ENCODE measurements at places on chromosomes 7 and 10.
A peak's percentile ranks its signal among the peaks of the same experiment; 100 is the strongest.

DNA sequence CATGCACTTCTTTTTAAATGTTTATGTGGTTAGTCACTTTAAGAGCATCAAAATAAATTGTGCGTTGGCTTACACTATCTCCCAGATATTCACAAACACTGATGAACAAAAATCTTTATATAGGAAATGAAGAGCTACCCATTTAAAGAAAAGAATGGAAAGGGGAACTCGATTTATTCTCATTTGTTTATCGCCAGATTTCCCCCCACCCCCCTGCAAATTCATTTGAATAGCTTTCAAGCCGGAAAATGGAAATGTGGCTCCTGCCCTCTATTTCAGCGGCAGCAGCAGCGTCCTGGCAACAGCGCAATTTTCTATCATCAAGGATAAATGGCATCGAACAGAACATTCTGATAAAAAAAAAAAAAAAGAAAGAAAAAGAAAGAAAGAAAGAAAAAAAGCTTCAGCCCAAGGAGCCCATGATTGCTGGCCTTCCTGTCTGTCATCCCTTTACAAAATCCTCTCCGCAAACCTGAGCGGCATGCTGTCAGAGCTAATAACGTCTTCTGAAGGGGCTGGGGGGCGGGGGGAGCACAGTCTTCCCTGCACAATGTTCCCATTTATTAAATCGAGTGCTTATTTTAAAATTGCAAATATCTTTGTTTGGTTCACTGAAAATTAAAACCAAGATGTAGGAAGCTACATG, 13.7 kb upstream of the DLX6 start:
- no peak for DNase-seq

GRCh38 chr10:132106431-132106830, 40.7 kb downstream of the JAKMIP3 start:
- no peak for DNase-seq

DNA sequence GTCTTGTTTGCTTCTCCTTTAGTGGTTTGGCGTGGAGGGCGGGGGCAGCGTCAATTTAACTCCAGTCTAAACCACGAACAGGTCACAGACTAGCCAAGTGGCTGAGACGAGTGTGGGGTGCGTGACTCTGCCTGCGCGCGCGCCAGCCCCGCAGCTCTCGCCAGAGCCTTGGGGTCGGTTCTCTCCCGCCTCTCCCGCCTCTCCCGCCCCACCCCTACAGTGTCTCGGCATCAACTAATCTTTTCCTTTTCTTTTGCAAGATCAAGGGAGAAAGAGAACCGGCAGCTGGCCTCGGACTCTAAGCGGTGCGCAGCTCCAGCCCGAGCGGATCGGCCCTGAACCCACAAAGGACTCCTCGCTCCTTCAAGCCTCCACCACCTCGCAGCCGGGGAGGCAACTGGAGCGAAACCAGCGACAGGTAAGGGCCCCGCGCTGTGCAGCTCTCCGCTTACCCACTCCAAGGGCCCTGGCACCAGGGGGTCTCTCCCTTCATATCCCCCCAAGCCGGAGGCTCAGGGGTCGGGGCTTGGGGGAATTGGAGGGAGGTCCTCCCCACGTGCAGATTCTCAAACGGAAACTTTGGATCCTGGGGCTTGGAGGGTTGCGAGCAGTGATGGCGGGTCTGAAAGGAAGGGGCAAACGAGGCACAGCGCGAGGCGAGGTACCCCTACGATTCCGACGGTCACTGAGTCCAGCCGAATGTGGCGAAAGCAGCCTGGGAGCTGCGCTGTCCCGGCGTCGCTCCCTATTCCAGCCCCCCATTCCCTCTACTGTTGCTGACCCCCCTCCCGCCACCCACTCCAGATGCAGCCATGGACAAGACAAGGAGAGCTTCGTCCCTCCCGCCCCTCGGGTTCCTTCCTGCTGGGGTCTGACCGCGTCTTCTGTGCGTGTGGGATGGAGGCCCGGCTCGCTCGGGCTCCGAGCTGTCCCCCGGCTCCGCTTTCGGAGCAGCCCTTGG, 829 bp downstream of the CHRM2 start:
- no peak for DNase-seq

- DNase-seq, result no peak
These were observed 181.9 kb downstream of the USP6NL start for GRCh38 chr10:11429439-11430052.

DNA sequence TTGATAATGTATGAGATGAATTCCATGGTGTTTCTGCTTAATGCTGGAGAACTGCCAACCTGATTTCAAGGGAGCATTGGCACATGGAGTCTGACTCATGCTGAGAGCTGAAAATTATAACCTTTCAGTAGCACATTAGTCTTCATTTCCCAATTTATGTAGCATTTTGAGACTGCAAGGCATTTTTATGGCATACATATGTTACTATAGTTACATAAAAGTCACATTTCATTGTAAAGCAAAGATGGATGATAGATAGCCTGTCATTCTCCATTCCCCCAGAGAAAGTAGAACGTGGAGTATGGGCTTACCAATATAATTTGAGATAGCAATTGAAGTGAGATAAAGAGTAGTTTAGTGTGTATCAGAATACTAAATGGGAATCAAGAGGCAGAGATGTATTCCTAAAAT, 103.1 kb downstream of the SLC16A9 start:
- DNase-seq, result no peak

- no peak for DNase-seq
These were observed 44.4 kb downstream of the CTTNBP2 start for GRCh38 chr7:117828825-117829224.

GRCh38 chr7:155283565-155284194, 14.0 kb upstream of the INSIG1 start:
- no peak for DNase-seq

GRCh38 chr10:110372656-110373055, 67.9 kb upstream of the SMNDC1 start:
- DNase-seq, result no peak

DNA sequence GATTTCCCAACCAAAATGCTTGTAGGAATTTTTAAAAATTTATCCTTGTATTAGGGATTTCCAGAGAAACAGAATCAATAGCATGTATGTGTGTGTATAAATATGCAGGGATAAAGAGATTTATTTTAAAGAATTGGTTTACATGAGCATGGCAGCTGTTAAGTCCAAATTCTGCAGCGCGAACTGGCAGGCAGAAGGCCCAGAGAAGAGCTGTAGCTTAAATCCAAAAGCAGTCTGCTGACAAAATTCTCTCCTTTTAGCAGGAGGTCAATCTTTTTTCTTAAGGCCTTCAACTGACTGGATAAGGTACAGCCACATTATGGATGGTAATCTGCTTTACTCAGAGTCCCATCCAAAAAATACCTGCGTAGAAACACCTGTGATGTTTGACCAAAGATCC, 42.0 kb downstream of the PRR15 start:
- no peak for DNase-seq

DNA sequence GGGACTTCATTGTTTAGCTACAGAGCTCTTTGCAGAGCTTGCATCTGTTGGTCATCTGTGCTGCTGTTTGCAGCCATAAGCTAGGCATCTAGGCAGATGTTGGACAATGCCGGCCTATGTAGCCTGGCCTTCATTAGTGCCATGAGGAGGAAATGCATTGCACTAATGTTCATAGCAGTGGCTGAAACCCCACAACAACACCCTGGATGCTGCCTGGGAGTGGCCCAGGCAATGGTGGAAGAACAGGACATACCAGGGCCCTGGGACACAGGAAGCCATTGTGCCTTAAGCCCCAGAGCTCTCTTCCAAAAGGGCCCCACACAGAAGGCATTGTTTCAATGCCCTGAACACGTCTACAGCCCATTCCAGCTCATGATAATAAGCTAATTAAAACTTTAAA, 131.5 kb upstream of the LYZL1 start:
- no peak for DNase-seq

GRCh38 chr7:98137134-98137825, 30.6 kb downstream of the LMTK2 start:
- no peak for DNase-seq

GRCh38 chr10:3774018-3774813, 10.8 kb downstream of the KLF6 start:
- DNase-seq, result peak; percentile 39

DNA sequence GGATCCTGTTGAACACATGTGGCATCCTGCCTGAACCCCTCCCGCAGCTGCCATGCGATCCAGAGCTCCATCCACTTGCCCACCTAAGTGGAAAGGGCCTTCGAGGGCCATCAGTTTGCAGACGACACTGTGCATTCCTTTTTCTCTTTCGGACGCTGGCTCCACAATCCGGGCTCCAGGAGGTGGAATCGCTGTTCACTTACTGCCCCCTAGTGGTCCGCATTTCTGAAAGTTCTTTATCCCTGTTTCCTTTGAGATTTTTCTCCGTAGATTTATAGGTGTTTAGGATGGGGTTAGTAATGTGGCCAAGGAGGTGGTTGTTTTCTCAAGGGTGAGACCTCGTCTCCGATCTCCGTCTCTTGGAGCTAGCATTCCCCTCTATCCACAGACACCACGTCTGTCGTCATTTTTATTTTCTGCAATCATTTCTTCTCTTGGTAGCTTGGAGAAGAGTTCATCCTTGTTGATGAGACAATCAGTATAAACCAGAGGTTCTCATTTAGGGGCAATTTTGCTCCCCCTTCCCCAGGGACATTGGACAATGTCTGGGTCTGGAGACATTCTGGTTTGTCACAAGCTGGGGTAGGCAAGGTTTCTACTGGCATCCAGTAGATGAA, 204.6 kb downstream of the ARHGAP21 start:
- peak; percentile 26 for DNase-seq

DNA sequence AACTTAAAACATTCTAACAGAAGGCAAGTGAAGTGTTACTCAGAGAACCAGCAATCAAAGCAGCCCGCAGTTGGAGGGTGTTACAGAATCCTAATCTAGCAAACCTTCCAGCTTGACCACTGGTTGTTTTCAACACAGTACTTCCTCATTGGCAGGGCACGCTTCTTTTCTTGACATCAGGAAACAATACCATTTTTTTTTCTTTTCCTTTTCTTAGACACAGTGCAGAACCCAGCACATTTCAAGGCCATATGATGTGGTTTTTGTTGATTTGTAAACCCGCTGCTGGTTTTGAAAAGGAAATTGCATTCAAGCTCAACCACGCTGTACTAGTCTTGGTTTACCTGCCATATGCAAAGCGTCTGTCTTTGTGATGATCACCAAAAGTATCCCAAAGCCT, 33.4 kb downstream of the RHOBTB1 start:
- no peak for DNase-seq

- DNase-seq, result no peak
These were observed 56.9 kb downstream of the SORBS1 start for GRCh38 chr10:95504246-95504691.

GRCh38 chr10:29882766-29883165, 176.6 kb downstream of the JCAD start:
- no peak for DNase-seq

DNA sequence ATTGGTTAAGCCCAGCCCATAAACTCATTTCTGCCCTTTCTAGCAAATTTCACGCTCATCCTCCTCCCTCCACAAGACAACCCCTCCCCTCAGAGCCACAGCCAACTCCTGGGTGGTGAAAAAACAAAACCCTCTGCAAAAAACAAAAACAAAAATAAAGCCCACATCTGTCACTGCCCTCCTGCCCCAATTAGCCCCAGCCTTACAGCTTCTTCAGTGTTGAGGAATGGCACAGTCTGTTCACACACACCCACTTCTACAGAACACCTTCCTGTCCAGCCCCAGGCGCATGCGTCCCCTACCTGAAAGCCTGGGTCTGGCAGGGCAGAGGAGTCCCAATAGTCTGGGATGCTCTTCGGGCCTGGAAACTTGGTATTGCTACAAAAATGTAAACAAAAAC, 34.4 kb downstream of the PARP12 start:
- no peak for DNase-seq

GRCh38 chr7:116542618-116543017, 17.8 kb downstream of the CAV1 start:
- DNase-seq, result no peak

DNA sequence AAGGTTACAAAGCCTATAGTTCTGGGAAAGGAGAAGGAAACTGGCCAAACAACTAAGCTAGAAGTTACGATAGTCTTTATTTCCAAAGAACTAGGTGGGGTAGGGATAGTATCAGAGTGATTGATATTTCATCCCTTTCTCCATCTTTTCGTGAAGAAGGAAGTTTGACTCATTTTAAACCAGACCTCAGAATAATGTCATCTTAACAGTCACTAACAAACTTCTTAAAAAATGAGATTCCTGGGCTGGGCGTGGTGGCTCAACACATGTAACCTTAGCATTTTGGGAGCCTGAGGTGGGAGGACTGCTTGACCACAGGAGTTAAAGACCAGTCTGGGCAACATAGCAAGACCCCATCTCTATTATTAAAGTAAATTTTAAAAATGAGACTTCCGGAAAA, 69.4 kb downstream of the ARL4A start:
- DNase-seq, result no peak

- no peak for DNase-seq
These were observed 986.9 kb downstream of the TYW1 start for GRCh38 chr7:67983486-67983885.

DNA sequence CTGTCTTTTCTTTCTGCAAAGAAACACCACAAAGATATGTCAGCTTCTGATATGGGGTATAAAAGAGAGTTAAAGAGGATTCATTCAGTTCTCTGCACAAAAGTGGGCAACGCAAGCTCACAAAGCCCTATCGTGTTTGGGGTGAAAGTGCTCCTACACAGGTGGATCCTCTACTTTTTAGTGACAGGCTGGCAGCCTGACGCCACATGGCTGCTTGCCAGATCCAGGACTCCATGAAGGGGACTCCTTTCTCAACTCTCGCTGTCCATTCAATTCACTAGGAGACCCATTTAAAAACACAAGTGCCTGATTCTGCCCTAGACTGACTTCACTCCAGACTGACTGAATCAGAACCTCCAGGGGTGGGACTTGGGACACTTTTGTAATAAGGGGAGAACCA, 8.0 kb downstream of the PARP12 start:
- no peak for DNase-seq

DNA sequence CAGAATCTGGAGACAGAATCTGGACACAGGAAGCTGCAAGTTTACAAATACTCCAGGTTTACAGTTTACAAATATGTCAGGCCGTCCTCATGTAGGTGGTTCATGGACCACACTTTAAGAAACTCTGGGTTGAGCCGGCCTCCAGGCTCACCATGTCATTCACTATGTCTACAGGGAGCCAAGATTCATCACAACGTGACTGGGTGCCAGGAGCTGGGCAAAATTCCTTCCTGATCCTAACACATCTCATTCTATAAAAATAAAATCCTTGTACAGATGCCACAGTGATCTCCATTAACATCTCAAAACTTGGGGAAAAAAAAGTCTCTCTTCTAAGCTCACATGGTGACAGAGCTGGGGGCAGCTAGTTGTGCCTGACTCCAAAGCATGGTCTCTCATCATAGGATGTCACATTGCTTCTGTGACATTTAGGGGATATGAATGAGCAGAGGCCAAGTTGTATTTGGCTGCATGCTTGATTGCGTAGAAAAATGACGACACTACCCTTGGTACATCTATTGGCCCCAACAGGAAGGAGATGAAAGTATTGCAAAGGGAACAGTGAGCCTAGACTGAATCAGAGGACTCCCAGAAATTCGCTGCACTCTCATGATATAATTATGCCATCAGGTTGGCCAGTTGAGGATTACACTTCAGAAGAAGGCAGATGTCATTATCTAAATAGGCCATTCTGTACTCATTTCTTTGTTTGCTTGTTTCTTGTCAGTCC, 35.9 kb downstream of the MTURN start:
- no peak for DNase-seq

GRCh38 chr10:113130014-113130641, 180.1 kb downstream of the TCF7L2 start:
- DNase-seq, result no peak

- no peak for DNase-seq
These were observed 5.8 kb downstream of the MACC1 start for GRCh38 chr7:20211376-20211775.

- DNase-seq, result no peak
These were observed 97.3 kb downstream of the AKR1D1 start for GRCh38 chr7:138173548-138173947.

- no peak for DNase-seq
These were observed 153.5 kb upstream of the TMEM72 start for GRCh38 chr10:44757551-44758205.
